ENCODE measurements at places on chromosomes 2 and 18. TPM values are rescaled to one million over a fixed set of nuclear protein-coding genes. Genes with fewer than 3 reads are reported as not detected.

DNA sequence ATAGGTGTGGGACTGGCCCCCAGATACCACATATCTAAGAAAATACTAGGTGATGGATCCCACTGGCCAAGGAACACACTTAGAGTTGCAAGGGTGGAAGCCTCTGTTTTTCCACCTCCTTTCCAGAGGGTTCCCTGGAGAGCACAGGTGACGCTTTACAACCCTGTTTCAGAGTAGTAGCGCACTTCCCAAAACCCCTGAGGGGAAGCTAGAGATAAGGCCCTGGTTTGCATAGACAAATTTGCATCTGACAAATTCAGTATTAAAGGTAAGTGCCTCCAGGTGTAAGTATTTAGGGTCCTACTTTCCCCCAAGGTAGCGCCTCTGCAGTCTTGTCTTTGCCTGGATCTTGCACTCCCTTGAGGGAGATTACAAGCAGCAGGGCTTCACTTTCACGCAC is 474 bp upstream of the CERKL start:
- no peak for DNase-seq
- no peak overlapping the region for H3K27ac ChIP-seq
- H3K4me1 ChIP-seq = peaks cover 12% of the 10 kb centered on the region
- no peaks in the 10 kb centered on the region for H3K36me3 ChIP-seq
- no peaks in the 10 kb centered on the region for H3K27me3 ChIP-seq

DNA sequence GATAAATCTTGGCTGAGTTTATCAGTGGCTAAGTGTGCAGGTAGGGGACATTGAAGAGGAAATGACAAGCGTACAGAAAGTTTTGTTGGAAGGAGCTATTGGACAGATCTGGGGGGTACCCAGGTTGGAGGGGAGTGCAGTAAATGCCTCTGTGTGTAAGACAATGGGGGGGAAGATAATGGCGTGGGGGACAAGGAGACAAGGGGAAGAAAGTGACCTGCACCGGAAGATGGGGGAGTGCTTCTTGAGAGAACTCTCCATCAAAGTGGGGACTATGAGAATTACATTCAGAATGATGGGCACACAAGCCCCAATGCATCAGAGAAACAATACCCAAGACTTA is 190.0 kb downstream of the ALPK2 start:
- peaks cover 6% of the 10 kb centered on the region for H3K4me1 ChIP-seq
- H3K4me3 ChIP-seq = peak overlapping the region; percentile 6
- no peaks in the 10 kb centered on the region for H3K36me3 ChIP-seq
- DNase-seq = no peak
- no peaks in the 10 kb centered on the region for H3K27me3 ChIP-seq

SCN3A gene
- 2.0 TPM for total RNA-seq

GRCh38 chr2:22600156-22600555 is 784.8 kb upstream of the KLHL29 start:
- H3K36me3 ChIP-seq = no peaks in the 10 kb centered on the region
- DNase-seq = no peak
- H3K4me1 ChIP-seq = no peaks in the 10 kb centered on the region
- H3K27ac ChIP-seq = no peak overlapping the region
- no peaks in the 10 kb centered on the region for H3K27me3 ChIP-seq
- H3K4me3 ChIP-seq = no peak overlapping the region

GRCh38 chr2:137928547-137929518 is 35.4 kb upstream of the HNMT start:
- H3K36me3 ChIP-seq = no peaks in the 10 kb centered on the region
- no peaks in the 10 kb centered on the region for H3K27me3 ChIP-seq
- H3K4me3 ChIP-seq = no peak overlapping the region
- no peak overlapping the region for H3K27ac ChIP-seq
- H3K4me1 ChIP-seq = no peaks in the 10 kb centered on the region

DNA sequence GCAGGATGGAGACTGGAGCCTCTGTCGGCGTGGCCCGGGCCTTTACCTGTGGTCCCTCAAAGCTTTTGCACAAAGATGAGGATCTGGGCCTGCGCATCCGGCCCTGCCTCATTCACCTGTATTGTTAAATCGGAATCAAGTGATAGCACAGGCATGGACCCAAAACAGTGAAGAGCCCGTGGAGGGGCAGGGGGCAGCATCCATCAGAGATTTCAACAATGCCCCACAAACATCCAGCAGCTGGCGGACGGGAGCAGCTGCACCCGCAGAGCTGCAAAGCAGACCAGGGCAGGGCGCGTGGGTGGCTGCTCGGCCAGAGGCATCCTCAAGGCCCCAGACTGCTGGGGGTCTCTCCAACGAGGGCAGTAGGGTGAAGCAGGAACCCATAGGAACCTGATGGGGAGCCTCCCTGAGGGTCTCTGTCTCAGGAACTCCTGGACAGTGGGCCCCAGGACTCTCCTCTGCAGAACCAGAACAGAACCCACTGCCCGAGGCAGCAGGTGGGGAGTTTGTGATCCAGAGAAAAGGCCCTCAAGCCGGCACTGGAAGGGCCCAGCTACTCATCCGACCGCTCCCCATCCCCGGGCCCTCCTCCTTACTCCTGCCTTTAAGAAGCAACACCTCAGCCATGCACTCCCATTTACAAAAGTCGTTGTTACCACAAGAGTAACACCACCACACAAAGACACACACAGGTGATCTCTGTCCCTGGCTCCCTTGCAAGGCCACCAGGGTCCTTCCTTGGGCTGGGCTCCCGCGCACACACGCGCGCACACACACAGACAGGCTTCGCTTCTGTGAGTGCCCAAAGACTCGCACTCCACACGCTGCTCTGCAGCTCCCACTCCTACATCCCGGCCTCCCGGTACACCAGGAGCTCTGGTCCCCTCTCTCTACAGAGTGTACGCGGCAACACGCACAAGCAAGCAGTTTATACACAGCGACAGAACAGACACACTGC is 28.8 kb downstream of the HDAC4 start:
- H3K27ac ChIP-seq = no peak overlapping the region
- no peaks in the 10 kb centered on the region for H3K27me3 ChIP-seq
- H3K4me1 ChIP-seq = no peaks in the 10 kb centered on the region
- H3K36me3 ChIP-seq = no peaks in the 10 kb centered on the region
- DNase-seq = no peak

- no peak overlapping the region for H3K4me3 ChIP-seq
- H3K27ac ChIP-seq = no peak overlapping the region
- peaks cover 28% of the 10 kb centered on the region for H3K4me1 ChIP-seq
- H3K27me3 ChIP-seq = no peaks in the 10 kb centered on the region
- DNase-seq = no peak
Observed at GRCh38 chr2:200869014-200869413, 4.6 kb upstream of the CLK1 start.

GRCh38 chr2:9286554-9287399 is 80.2 kb downstream of the ASAP2 start:
- DNase-seq = no peak
- H3K4me3 ChIP-seq = no peak overlapping the region
- H3K27ac ChIP-seq = no peak overlapping the region
- peaks cover 26% of the 10 kb centered on the region for H3K4me1 ChIP-seq

- H3K36me3 ChIP-seq = no peaks in the 10 kb centered on the region
- H3K27ac ChIP-seq = no peak overlapping the region
- no peaks in the 10 kb centered on the region for H3K4me1 ChIP-seq
Observed at GRCh38 chr2:39981883-39982311, 202.8 kb upstream of the THUMPD2 start.

Data from vagina (tissue), 2 donors.